OCI-M1 (cell line): ENCODE measurements at places on chromosomes 13 and 19.

DNA sequence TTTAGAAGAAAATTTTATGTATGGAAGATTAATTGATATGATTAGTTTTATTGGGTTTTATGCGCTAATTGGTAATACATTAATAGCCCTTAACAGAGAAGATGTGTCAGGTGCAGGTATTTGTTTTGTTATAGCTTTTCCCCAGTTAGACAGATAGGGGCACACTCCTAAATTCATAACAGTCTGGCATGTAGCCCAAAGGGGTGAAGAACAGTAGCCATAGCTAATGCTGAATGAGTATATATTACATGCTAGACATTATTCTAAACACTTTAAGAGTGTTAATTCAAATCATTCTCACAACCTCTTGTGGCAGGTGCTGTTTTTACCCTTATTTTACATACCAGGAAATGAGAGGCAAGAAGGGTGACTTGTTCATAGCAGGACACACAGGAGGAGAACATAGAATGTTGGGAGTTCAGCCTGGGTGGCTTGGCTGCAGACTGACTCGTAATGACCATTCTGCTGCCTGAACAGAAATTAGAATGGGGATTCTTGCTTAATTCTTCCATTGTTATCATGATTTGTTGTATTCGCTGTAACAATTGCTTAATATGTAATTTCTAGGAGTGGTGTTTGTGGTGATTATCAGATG is 20.1 kb downstream of the PCCA start:
- DNase-seq = no peak

DNA sequence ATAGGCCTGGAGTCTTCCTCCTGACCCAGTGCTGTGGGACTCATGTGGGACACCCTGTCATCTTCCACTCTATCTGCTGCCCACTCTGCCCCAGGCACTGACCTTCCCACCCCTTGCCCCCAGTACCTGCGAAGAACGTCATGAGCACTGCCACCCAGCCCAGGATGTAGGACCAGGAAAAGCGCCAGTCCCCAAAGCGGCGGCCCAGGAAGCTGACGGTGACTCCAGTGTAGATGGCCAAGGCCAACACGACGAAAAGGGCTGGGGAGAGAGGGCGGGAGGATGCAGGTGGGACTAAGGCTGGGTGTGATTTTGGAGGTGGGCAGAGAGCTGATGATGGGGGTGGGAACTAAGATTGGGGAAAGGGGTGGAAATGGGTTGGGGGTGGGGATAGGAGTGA is 7.4 kb downstream of the LIM2 start:
- no peak for DNase-seq

DNA sequence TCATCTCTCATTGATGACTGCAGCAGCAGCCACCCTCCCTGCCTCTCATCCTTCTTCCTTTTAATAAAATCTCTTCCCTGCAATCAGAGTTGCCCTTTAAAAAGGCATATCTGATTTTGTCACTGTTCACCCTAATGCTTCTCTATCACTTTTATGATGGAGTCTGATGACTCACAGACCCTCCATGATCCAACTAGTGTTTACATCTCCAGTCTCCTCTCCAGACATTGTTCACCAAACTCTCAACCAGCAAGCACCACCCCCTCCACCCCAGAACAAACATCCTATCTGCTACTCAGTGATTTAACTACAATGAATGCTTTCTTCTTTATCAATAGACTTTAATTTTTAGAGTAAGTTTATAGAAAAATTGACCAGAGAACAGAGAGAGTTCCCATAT is 59.5 kb downstream of the TNFSF11 start:
- no peak for DNase-seq

GRCh38 chr13:30835442-30835841 is 70.6 kb upstream of the MEDAG start:
- DNase-seq = no peak

- DNase-seq = peak; percentile 66
Measured at GRCh38 chr13:84553227-84553626, 671.0 kb upstream of the SLITRK1 start.

- no peak for DNase-seq
Measured at GRCh38 chr13:83450591-83450990, 431.7 kb downstream of the SLITRK1 start.

DNA sequence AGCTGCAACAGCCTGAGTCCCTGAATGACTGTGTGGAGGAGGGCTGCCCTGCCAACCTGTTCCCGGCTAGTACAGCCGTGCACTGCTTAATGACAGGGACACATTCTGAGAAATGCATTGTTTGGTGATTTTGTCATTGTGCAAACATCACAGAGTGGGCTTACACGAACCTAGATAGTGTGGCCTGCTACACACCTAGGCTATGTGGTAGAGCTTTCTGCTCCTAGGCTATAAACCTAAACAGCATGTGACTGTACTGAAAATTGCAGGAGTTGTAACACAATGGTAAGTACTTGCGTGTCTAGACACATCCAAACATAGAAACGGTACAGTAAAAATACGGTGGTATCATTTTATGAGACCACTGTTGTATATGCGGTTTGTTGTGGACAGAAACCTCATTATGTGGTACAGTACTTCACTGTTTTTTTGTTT is 35.0 kb downstream of the VASP start:
- DNase-seq = no peak

DNA sequence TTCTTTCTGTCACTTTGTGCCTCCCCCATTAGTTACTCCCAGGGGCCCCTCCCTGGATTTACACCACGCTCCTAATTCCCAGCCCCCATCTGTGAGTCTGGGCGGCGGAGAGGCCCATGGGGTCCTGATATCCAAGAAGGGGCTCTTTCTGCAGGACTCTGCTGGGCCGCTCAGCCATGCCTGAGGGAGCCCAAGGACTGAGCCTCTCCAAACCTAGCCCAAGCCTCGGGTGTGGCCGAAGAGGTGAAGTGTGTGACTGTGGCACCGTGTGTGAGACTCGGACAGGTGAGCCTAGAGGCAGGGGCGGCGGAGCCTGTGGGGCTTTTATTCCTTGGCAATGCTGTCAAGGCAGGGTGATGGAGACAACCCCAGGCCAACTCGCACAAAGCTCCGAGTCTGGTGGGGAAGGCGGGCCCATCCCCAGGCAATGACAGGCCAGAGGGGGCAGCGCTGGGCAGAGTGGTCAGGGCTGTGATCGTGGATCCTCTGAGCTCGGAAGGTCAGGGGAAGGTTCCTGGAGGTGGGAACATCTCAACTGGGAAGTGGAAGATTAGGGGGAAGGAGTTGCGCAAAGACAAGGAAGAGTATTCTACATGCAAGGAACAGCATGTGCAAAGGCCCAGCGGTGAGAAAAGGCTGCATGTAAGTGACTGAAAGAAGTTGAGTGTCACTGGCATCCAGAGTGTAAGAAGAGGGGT is 1.6 kb downstream of the PLEKHG2 start:
- peak; percentile 15 for DNase-seq

- peak; percentile 30 for DNase-seq
Measured at GRCh38 chr19:38989066-38989605, 13.6 kb upstream of the FBXO17 start.

DNA sequence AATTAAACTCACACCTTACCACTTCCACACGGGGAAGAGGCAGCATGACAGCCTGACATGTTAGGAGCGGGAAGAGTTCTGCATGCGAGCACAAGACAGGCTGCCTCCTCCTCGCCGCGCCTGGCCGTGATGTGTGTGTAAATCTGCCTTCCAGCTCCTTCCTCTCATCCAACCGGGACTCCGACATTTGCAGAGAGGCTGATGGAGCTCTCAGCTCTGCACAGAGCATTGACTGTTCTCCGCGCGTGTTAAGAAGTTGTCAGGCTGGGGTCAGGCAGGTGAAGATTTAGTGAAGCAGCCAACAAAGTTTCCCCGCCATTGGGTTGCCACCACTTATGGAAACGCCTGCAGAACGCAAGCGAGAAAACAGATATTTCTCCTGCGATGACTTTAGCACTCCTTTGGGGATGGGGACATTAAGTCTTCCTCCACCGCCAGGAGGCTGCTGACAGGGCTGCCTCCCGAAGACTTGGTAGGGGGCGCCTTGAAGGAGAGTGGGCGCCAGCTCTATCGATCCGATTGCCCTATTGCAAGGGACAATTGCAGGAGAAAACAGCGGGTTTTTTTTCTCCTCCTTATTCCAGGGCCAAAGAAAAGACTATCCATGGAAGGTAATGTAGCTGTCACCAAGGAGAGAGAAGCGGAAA is 213.9 kb upstream of the TSHZ3 start:
- no peak for DNase-seq

DNA sequence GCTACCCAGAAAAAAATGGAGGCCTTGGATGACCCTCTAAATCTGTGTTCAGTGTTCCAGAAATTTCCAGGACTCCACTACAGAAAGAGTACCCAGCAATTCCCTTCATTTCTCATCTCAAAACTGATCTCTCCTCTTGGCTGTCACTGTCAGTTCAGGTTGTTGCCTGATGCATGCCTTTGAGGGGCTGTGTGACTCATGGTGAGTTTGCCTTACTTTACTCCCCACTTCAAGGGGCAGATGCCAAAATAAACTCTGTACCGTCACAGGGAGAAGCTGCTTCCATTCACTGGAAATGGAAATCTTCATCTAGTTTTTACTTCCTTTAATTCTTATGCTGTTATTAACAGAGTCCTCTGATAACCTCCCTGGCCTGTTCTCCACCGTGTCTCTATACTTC is 1075.0 kb downstream of the DIAPH3 start:
- DNase-seq = no peak
